Activated CD4-positive, alpha-beta T cell treated with anti-CD3 and anti-CD28 coated beads, Interleukin-2, amount 50 U/mL, for 24 hours (primary cell): ENCODE measurements at places on chromosomes 7 and 10.

GRCh38 chr7:122412441-122412840, 107.9 kb upstream of the FEZF1 start:
- no peak for DNase-seq

- no peak for DNase-seq
Observed at GRCh38 chr10:47285381-47286115, 14.4 kb upstream of the GDF10 start.

- no peak for DNase-seq
Observed at GRCh38 chr10:1928606-1929005, 191.3 kb upstream of the ADARB2 start.

DNA sequence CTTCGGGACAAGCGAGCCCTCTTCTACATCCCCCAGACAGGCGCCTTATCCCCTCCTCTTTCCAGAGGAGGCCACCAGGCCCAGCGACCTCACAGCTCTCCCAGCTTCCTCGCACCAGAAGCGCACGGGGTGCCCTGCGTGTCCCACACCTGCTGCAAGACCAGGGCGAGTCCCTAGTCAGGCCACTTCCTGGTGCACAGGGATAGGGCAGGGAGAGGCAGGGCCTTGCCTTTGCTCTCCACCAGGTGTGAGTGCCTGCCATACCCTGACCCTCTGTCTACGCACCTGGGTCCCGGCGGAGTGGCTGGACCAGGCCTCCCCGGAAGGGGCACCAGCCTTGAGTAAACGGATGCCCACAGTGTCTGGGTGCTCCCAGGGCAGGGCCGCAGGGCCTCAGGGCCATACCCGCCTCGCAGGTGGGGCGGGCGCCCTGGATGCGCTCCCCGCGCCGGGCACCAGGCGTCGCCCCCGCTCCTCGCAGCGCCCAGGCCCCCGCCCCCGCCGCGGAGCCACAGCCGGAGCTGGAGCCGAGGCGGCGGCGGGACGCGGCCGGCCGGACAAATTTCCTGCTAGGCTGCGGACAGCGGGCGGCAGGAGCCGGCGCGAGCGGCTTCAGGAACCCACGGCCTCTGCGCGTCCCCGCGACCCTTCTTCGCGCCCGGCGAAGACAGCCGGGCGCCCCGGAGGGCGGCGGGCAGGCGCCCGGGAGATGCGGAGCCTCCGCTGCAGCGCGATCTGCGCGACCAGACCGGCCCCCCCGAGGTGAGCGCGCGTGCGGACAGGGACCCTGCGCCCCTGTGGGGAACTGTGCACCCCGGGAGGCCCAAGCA, at the start of gene PTPRE:
Gene PTPRE, plus strand, starts transcription at position 556 of the 830 bp plus-strand sequence. CDS start 133,779 bp downstream, outside the sequence.
- DNase-seq: peak; percentile 48

- DNase-seq: no peak
Observed at GRCh38 chr10:61987951-61988379, 86.5 kb downstream of the ARID5B start.

- DNase-seq: no peak
Observed at GRCh38 chr7:19519443-19520021, 189.3 kb downstream of the POLR1F start.

DNA sequence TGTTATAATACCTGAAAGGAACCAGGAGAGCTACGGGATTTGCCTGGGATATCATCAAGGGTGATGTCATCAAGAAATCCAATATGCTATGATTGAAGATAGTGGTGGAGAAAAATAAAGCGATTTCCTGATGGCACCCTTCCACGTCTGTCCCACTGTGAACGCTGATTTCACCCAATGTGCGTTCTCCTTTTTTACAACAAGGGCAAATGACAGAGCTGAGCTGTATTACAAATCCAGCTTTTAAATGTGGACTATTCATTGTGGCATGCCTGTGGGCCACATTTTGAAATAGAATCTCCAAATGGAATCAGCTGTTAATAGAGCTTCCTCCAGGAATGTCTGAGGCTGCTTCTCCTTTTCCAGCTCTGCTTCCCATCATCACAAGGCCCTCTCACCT, 23.3 kb downstream of the SLC13A4 start:
- no peak for DNase-seq

DNA sequence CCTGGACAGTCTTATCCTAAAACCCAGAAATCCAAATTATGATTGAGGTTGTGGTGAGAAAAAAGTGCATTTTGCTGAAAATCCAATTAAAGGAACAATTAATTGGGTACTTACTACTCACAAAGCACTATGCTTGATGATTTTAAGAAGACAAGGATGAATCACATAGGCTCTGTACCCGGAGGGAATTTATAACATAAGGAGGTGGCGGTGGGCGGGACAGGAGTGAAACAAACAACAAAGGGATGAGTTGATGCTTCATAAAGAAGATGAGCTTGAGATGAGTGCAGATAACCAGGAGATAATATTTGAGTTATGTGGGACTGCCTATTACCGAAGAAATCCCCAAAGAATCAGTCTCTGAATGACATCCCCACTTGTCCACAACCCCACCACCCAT, 171.1 kb upstream of the FZD8 start:
- no peak for DNase-seq

GRCh38 chr7:80682744-80683143, 44.3 kb downstream of the CD36 start:
- no peak for DNase-seq

GRCh38 chr10:32059472-32059871, 3.2 kb upstream of the KIF5B start:
- DNase-seq: no peak

- peak; percentile 92 for DNase-seq
Observed at GRCh38 chr7:65872776-65873581, at the start of gene VKORC1L1. Gene VKORC1L1 (plus strand): TSS chr7:65873074. CDS start chr7:65873372, 298 bp downstream.
